Fibroblast of the conjunctiva (primary cell): ENCODE measurements at places on chromosomes 1 and 21.
A peak's percentile ranks its signal among the peaks of the same experiment; 100 is the strongest.

DNA sequence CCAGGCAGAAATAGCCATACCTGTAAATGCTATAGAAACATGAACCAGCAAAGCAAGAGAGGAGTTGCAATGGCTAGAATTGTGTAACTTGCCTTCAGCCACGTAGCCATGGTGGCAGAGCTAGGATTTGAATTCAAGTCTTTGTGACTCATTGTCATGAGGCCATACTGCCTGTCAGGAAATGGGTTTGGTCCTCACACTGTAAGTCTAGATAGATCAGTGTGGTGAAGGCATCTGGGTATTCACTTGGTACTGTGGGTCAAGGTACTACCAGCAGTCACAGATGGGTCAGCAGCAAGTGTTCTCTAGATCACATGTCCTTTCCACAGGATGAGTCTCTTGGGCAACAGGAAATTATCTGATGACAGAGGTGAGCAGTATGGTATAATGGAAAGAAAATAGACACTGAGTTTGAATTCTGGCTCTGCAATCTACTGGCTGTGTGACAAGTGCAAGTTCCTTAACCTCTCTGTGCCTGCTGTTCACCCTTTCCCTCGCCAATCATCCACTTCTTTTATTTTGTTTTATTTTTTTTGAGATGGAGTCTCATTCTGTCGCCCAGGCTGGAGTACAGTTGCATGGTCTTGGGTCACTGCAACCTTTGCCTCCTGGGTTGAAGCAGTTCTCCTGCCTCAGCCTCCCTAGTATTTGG is 36.9 kb downstream of the FGGY start:
- no peak for DNase-seq

DNA sequence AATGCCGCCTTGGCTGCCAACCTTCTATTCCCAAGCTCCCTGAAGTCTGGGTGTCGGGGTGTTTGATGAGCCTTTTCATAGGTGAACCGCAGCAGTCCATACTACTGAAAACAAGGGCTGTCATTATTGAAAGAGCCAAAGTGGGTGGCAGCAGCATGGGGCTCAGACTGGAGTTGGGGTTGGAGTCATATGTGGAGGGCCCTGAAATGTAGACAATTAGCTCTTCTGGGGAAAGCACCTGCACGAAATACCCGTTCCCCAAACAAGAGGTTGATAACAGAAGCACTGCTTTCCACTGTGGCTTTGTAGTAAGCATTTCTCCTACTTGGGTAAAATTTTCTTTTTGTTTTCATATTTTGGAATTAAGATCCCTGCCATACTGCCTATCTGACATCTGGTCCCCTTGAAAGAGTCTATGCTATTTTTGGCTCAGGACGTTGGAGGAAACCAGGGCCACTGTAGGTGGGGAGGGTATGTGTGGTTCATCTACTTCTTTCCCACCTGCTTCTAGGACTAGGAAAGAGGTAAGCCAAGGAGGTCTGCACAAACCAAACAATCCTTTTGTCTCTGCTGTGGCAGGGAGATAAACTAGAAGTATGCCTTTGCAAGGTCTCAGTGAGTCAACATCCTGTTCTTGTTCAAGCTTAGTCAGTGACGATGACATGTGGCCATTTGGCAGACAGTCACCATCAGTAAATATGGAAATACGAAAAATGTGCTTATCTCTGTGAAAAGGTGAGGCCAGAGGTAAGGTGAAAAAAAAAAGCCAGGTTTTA is 197.0 kb upstream of the UBE2U start:
- DNase-seq, result no peak

DNA sequence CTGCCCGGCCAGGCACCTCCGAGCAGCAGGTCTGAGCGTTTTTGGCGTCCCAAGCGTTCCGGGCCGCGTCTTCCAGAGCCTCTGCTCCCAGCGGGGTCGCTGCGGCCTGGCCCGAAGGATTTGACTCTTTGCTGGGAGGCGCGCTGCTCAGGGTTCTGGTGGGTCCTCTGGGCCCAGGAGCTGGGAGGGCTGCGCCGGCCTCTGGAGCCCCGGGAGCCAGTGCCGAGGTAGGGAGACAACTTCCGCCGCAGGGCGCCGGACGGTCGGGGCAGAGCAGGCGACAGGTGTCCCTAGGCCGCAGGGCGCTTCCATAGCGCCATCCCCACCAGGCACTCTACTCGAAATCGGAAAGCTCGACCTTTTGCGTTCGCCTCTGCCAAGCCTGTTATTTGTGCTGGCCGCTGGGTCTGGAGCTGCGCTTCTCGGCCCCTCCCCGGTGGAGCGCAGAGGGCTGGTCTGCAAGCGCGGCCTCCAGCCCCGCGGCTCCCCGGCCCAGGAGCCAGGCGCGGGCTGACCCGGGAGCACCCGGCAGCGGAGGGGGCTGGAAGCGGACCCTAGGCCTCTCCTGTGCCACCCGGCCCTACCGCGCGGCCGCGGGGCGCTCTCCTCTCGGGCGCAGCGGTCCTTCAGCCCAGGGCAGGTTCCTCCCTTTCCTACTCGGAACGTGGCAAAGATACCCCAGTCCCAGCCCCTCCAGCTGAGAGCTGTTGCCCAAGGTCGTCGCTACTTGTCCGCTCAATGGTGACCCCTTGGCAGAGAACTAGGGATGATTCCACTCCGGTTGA is 2.2 kb downstream of the SIM2 start:
- no peak for DNase-seq

DNA sequence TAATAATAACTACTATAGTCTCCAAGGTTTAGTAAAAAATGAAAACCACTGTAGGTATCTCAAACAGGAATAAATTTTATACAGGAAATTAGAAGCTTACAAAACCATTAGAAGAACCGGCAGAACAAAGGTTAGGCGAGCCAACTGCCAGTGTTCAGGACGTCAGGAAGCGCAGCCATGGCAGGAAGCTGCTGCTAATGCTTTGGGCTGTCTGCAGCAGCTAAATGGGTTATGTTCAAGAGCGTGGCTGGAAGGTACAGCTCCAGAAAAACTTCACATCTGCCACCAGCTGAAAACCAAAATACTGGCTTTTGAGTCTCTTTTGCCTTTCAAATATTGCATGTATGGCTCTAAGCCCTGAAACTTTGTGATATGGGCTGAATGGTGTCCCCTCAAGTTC is 35.7 kb upstream of the MYSM1 start:
- DNase-seq, result no peak

DNA sequence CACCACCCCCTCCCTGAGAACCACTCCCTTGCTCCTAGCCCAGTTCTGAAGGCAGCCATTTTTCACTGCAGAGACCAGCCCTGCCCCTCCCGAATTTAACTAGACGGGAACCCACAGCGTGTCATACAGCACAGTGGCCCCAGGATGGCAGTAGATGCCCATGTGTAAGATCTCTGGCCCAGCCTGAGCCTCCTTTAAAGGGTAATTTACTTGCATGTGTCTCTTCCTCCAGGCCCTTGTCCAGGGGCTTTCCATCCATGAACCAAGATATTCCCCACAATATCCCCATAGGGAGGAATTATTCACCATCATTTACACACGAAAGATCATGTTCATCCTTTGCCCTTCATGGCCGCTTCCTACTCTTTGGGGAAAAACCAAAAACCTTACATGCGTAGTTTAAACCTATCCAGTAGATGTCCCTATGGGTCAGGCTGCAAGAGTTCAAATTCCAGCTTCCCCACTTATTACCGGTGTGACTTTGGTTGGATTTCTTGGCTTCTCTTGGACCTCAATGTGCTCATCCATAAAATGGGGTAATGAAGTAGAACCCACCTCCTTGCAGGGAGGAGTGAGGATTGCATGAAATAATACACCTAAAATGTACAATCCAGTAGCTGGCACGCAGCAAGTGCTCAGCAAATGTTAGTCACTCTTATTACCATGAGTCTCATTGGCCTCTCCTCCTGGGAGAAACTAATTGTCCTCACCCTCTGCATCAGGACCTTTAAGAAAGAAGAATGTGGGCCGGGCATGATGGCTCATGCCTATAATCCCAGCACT is 4.0 kb upstream of the LACTBL1 start:
- DNase-seq, result peak; percentile 81

GRCh38 chr1:223732993-223733798 is 20.9 kb downstream of the CAPN2 start:
- DNase-seq, result no peak

GRCh38 chr1:234608911-234609690 is 877 bp downstream of the IRF2BP2 start:
- DNase-seq, result no peak

DNA sequence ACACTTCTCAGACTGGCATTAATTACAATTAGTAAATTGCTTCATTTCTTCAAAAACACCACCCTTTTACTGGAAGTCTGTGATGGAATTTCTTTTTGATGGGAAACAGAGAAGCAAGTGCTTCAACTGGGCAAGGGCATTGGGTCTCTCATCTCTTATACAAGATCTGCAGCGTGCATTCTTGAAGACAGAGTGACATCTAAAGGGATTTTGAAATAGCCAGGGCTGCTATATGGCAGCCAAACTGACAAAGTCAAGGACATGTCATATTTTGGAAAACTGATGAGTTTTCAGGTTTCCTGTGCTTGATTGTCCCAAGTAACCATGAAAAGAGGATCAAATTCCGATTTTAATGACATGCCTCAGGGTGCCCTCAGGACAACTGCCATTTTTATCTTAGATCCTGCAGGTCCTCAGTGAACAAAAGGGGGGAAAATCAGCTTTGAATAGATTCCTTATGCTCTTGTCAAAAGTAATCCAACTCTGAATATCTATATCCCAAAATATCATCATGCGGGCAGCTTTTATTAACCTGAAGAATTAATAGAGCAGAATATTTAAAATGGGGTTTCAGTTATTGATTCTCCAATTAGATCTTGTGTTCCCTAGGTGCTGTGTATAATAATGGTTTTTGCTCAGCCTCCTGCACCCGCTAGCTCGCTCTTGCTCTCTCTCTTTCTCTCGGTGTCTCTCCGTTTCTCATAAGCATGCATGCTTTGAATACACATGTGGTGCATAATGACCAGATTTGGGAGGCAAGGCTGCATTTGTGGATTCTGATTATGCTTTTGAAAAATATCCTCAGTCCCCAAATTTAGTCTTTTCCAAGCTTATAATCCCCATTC is 221.8 kb downstream of the TTLL7 start:
- no peak for DNase-seq

DNA sequence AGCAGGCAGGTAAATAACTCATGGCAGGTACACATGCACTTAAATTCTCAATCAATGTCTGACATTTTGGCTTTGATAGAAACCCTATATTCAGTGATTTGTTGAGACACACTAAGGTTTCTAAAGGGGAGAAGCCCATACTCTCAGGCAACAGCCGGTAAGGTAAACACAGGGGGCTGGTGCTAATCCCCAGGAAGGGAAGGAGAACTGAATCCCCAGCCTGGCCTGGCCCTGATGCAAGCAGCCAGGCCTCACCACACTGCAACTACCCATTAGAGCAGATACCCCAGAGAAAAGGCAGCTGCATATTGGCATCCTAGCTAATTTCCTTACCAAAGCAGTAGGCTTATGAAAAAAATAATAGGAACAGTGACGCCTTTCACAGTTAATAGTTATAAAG is 116.5 kb upstream of the LRRC7 start:
- DNase-seq, result no peak

DNA sequence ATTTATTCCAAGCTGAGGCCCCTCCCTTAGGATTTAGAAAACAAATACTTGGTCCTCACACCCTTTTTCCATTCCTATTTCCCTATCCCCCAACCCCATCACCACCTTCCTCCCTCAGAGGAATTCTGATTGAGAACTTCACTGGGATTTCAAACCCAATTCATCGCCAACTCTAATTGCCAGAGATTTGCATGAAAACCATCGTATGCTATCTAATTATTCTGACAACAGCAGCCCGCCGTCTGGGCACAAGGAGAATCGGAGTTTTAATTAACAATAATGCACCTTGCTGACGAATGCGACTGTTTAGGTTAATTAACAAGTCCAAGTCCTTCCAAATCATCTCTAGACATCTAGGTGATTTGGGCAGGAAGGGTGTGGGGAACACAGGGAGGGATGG is 4.4 kb downstream of the ACKR1 start:
- no peak for DNase-seq

DNA sequence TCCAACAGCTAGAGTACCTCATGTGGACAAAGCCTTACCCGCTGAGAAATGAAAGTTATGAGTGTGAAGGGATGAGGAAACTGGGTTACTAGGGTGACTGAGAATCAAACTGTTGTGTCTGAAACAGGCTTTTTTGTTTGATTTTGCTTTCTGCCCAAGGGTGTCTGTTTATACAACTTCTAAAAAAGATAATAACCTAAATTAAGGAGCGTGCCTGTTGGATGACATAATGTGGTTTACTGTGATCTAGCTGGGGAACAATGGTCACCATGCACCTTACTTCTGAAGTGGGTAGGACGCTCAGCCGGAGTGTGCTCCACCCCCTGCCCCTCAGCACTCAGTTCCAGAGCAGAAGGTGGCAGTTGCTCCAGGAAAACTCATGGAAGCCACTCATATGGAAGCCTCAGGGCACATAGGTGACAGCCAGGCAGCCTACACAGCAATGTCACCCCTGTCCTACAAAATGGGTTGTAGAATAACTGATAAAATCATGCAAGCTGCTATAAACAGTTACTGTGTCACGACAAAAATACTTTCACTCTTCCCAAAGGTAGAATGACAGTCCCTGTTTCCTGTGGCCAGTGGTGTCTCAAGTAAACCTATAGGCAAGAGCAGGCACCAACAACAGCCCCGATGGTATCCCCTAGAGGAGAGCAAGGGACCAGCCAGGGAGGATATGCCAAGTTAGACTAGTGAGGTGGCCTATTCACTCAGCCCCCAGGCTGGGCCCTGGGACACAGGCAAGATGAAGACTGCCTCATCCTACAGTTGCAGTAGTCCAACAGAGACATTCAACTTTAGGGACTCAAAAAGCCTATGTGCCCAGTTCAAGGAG is 29.3 kb downstream of the SIPA1L2 start:
- DNase-seq, result no peak

DNA sequence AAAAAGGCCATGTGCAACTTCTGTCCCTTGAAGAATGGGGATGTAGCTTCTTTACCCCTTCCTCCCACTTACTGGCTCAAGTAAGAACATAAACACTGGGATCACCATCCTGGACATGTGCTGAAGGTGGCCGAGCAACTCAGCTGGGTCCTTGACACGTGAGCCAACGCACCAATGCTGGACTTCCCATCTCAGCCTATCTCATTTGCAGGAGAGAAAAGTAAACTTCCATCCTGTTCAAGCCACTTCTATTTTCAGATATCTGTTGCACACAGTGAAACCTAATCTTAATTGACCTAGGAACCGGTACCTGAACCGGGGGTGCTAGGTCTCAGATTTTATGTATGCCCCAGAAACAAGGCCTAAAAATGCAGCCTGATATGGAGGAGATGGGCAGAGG is 75.3 kb downstream of the HLCS start:
- DNase-seq, result no peak

DNA sequence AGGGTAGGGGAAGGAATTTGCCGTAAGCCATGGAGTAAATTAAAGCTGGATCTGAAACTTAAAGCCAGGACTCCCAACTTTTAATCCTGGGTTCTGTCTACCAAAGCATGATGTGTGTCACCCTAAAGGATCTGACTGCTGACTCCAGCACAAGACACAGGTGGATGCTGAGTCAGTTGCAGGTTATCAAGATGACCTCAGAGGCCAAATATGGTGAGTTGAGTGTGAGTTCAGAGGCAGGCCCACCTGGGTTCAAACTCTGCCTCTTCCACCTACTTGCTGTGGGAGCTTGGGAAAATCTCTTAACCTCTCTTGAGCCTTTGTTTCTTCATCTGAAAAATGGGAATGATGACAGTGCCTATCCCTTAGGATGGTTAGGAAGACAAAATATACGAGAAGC is 16.7 kb upstream of the LDLRAP1 start:
- DNase-seq, result no peak

- no peak for DNase-seq
Observed at GRCh38 chr1:102472520-102472919, 475.8 kb upstream of the OLFM3 start.
